Fibroblast of lung (primary cell): ENCODE measurements at places on chromosomes 3 and 15. TPM values are rescaled to one million over a fixed set of nuclear protein-coding genes. Genes with fewer than 3 reads are reported as not detected.
A peak's percentile ranks its signal among the peaks of the same experiment; 100 is the strongest.

DNA sequence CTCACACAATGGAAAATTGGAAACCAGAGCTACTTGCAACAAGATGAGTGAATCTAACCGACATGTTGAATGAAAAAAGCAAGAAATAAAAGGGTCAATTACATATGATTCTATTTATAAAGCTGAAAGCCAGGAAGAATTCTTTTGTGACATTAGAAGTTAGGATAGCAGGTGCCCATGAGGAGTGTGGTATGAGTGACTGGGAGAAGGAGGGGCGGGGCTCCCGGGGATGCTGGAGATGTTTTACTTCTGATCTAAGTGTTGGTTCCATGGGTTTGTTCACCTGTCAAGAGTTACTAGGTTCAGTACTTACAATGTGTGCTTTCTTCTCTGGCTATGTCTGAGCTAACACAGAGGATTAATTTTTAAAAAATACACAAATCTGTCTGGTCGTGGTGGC lies 60.8 kb downstream of the NSMCE3 start:
- DNase-seq = no peak

GRCh38 chr3:63980830-63981498 lies 42.3 kb downstream of the PSMD6 start:
- DNase-seq = no peak

DNA sequence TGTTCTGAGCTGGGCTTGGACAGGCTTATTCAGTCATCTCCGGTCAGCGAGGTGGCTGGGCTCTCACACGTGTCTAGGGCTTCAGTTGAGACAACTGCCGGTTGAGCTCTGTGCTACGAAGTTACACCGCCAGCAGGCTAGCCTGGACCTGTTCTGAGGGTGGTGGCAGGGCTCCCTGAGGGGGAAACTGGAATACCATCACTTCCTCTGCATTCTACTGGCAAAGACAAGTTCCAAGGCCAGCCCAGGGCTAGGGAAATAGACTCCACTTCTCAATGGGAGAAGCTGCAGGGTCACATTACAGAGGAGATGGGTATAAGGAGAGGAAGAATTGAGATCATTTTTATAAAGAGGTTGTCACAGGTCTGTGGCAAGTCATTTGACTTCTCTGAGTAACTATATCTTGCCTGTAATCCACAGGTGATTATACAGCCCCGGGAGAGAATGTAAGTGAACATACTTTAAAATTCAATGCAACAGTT lies 106.8 kb upstream of the IL12A start:
- DNase-seq = peak; percentile 61

Gene NR2E3
- 0.77 and 1.3 TPM in 2 replicates for total RNA-seq

Gene IQCF6
- not detected in 2 replicates for total RNA-seq

DNA sequence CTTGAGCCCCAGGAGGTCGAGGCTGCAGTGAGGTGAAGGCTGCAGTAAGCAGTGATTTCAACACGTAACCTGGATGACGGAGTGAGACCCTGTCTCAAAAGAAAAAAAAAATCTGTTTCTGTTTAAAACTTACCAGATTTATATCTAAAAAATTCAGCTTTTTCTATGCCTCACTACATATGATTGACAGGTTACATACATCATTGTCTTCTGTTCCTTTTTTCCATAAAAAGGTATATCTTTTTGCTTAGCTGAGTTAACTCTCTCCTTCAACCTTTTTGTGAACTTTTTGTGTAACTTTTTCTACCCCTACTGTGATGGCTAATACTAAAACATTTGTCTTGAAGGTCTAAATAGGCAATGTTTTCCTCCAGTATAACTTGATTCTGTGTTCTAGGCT lies 38.6 kb upstream of the SETD2 start:
- no peak for DNase-seq

GRCh38 chr3:95826419-95826818 lies 988.0 kb upstream of the EPHA6 start:
- no peak for DNase-seq

DNA sequence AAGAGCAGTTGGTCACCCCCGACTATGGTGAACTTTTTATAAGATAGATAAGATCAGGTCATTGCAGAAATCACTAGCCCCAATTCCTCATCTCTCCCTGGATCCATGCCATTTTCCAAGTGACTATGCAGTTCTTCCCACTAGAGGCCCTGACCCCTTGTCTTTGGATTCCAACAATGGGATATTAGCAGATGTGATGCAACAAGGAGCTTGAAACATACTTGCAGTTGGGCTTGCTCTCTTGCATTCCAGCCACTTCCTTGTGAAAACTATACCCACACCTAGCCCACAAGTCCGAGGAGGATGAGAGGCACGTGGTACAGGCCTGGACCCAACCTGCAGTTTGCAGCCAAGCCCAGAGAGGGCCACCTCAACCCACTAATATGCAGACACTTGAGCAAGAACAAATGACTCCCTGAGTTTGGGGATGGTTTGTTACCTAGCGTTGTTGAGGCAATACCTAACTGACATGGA lies 60.6 kb downstream of the SUCLG2 start:
- peak; percentile 43 for DNase-seq

DNA sequence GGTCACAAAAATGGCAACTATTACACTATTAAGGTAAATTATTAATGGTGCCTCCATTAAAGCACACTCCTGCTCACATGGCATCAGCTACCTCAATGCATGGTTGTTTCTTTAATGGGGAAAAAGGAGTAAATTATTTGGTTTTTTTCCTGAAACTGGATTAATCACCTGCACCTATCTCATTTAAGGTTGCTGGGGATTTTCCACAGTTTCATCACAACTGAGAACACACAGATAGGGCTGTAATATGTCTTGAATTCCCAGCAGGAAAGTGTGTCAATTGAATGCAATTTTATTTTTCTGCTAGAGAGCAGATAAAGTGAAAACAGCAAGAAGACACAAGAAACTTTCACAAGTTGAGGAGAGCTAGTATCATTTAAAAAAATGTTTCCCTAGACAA lies 36.4 kb downstream of the RFTN1 start:
- DNase-seq = peak; percentile 64

DNA sequence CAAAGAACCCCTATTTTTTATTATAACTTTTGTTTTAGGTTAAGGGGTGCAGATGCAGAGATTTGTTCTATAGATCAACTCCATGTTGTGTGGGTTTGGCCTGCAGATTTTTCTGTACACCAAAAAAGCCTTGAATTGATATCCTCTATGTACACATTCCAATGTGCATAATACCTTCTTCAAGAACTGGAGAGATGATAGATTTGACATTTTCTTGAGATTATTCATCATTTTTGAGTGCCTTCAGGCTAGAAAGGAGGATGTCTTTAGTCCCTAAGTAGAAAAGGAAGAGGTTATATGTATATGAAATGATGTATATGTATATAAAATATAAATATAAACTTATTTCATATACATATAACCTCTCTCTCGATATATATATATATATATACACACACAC lies 1190.0 kb upstream of the ALCAM start:
- DNase-seq = no peak

DNA sequence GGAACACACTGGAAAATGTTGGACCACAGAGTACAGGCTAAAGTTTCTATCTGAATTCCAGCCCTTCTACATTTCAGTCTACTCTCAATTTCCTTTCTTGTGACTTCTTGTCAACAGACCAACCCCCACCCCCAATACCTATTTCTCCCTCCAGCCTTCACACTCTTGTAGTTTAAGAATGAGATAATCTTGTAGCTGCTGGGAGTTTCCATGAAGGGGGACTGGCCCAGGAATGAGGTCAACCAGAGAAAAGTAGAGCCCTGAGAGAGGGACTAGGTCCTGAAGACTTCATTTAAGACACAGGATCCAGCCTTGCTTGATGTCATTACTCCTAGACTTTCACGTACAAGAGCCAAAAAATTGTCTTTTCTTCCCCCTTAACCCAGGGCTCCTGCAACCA lies 29.5 kb upstream of the FAM107A start:
- no peak for DNase-seq

DNA sequence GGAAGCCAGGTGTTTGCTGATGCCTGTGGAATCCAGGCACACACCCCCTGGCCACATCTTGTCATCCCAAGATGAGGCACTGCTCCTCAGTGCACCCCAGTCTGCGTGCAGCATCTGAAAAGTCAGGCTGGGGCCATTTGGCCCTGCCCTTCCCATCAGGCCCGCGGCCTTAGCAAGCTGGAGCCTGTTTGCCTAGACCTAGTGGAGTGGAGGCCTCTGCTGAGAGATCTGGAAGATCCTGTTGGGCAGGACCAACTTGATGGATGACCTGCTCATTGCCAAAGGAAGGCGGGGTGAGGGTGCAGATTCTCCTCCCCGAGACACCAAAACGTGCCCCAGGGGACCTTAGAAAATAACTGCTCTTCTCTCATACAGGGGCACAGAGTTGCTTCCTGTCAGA lies 220.2 kb downstream of the SHQ1 start:
- no peak for DNase-seq

DNA sequence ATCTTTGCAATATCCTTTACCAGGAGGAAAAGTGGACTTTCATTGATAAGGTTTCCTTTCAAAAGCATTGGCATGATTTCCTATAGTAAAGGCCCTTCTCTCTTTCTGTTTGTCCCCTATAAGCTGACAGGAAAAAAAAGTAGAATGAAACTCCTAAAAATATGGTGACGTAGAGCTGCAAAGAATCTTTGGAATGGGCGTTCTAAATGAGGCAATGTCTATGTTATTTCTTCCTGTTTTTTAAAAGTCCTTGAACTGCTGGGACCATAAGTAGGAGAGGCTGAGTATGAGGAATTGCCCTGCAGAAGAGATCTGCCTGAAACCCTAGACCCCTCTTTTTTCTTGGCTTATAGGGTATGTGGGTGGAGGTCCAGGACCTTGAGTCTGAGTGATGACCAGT lies 17.2 kb downstream of the ST3GAL6 start:
- DNase-seq = no peak

DNA sequence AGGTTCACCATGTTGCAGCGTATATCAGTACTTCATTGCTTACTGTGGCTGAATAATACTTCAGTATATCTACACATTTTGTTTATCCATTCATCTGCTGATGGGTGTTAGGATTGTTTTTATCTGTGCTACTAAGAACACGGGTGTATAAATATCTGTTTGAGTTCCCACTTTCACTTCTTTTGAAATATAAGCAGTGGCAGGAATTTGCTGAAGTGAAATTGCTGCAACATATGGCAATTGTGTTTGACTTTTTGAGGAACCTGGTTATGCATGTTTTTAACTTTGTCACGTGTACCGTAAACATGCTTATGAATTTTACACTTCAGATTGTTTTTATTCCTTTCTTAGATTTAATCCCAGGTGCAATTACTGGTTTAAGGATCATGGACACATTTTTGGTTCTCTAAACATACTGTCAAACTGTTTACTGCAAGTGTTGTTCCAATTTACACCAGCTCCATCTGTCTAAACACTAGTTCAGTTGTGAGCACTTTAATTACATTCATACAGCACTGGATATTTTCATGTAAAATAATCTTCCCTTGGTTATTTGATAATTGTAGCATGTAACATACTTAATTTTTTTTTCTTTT lies 23.1 kb downstream of the TRAK1 start:
- DNase-seq = no peak

Gene SLC22A13
- total RNA-seq = 0.26 and 0.33 TPM in 2 replicates

DNA sequence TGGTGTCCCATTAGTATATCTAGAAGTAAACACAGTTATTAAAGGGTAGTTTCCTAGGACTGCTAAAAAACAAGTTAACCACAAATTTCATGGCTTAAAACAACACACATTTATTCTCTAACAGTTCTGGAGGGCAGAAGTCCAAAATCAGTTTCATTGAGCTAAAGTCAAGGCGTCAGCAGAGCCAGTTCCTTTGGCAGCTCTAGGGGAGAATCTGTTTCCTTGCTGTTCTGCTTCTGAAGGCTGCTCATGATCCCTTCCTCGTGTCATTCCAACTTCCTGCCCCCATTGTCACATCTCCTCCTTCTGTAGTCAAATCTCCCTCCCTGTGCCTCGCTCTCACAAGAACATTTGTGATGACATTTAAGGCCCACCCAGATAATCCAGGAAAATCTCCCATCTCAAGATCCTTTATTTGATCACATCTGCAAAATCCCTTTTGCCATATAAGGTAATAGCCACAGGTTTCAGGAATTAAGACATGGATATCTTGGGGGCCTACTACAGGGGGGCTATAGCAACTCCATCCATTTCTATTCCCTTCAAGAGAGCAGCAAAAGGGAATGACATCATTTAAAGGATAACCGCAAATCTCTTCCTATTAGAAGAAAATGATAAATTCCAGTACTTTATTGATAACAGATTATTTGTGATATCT lies 50.1 kb downstream of the GPR176 start:
- no peak for DNase-seq

GRCh38 chr3:75015280-75015679 lies 400.8 kb upstream of the CNTN3 start:
- DNase-seq = no peak

GRCh38 chr15:58472821-58473581 lies 41.2 kb downstream of the LIPC start:
- peak; percentile 53 for DNase-seq

Gene GABRR3
- not detected in 2 replicates for total RNA-seq

DNA sequence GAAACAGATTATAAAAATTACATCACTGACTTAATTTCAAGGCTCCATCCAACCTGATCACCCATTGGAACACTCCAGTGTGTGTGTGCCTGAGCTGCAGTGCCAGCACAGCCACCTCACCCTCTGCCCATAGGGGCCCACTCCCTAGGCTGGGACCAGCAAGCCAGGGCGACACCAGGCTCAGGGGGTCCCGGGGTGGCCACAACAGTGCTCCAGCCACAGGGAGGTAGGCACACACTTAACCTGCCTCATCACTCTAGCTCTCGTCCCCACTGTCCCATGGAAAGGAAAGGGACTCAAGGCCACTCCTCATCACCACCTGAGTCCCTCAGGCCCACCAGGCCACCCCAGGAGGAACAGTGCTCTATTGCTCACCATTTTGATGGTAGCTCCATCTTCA lies 24.9 kb downstream of the ZXDC start:
- no peak for DNase-seq

DNA sequence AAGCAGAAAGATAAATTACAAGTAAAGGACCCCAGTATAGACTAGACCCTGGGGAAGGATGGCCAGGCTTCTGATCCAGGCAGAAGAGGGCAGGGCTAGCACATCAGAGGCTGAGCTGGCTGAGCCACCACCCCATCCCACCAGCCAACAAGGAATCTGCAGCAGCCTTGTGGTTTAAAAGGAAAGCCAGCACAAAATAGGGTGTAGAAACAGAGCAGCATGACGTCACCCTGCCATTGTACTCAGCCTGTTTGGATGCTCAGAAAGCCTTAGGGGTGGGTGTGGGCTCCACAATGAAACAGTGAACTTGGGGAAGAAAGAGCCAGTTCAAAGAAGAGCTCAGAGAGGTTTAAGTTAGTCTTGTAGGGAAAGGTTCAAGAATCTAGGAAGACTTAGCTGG lies 28.2 kb downstream of the DUOX1 start:
- peak; percentile 69 for DNase-seq

Gene SH2D7
- total RNA-seq = not detected in 2 replicates
